ENCODE measurements at places on chromosomes 2 and 18.

DNA sequence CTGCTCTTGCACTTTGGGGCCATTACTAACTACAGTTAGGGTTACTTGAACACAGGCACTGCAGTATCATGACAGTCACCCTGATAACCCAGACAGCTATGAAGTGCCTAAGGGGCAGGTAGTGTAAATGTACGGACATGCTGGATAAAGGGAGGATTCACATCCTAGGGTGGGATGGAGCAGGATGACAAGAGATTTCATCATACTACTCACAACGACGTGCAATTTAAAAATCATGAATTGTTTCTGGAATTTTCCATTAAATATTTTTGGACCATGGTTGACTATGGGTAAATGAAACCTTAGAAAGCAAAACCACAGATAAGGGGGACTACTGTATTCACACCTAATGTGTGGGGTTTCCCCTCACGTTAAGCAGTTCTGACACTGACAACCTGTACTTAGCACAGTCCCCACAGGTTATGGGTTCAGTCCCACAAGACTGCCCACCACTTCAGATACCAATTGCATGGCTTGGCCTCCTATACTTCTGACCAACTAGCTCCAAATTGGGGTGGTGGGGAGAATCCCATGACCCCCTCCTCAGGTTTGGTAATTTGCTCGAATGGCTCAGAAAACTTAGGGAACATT, 75.8 kb downstream of the NAT8 start:
- no peak for DNase-seq

DNA sequence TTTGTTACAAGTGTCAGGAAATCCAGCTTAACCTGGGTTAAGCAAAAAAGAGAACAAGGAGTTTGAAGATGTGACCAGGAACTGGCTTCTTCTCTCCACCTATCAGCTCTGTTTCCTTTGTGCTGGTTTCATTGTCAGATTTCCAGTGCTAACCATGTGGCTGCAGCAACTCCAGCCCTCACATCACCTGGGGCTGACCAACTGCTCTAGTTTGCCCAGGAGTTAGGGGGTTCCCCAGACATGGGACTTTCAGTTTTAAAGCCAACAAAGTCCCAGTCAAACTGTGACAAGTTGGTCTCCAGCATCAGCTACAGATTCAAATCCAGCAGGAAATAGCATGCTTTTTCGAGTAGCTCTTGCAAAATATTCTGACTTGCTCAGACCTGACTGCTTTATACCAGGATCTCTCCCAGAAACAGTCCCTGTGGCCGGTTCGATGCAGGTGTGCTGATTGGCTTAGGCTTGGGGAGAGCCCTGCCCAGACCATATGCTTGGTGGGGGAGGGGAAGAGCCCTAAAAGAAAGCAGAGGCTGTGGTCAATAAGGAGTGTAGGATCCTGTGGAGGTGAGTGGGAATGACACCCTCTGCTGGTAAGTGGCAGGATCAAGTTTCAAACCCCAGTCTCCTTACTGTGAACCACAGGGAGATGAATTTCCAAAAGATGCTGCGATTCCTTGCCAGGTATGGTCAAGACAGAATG, 49.5 kb downstream of the KCNE4 start:
- DNase-seq = no peak

- peak; percentile 64 for DNase-seq
Measured at GRCh38 chr2:28359222-28360057, 33.2 kb upstream of the FOSL2 start.

DNA sequence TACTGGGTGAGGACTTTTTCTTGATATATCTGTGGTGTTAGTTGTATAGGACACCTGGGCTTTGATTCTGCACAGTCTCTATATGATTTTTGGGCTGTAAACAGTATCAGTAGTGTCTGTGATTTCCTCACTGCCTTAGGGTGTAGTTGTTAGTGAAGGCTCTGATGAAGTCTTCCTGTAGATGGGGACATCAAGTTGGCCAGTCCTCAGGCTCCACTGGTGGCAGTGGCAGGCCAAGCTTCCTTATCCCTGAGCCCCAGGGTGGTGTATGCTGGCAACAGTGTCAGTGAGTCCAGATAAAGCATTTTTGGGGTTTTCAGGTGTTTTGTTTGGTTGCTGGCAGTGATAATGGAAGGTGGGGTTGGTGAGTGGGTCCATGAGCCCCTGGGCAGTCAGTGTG, 961.4 kb downstream of the DSC3 start:
- DNase-seq = no peak

DNA sequence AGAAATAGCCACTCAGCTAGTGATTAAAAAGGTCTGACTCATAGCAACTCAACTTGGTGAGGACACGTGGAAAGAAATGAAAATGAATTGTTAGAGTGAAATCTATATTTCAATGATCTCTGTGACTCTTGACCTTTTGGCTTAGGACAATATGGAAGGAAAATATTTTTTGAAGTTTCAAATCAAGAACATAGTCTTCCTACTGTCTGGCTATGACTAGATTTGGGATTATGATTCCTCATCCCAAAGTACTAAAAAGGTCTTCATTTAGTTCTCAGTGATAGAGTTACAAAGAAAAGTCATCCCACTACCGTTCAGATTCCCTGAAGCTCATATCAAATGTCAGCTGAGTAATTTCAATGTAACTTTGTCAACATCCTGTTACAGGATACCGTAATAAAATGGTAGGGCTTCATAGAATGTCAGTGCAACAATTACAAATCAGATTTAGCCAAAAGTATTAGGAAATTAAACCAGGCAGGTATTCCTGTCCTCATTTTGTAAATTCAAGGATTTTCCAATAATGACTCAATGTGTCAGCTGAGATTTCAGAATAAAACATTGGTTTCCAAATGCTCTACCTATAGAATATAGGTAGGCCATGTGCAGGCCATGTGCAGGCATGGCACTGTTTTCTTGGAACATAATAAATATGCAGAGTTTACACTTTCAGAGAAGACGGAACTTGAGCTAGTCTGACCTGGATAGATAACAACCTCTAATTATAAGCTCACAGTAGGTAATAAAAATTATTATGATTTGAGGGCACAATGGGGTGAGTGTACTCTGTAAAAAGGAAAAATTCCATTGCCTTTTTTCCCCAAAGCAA, 36.0 kb downstream of the ANKRD29 start:
- DNase-seq = no peak

GRCh38 chr2:71614976-71615766, 161.8 kb downstream of the DYSF start:
- no peak for DNase-seq

DNA sequence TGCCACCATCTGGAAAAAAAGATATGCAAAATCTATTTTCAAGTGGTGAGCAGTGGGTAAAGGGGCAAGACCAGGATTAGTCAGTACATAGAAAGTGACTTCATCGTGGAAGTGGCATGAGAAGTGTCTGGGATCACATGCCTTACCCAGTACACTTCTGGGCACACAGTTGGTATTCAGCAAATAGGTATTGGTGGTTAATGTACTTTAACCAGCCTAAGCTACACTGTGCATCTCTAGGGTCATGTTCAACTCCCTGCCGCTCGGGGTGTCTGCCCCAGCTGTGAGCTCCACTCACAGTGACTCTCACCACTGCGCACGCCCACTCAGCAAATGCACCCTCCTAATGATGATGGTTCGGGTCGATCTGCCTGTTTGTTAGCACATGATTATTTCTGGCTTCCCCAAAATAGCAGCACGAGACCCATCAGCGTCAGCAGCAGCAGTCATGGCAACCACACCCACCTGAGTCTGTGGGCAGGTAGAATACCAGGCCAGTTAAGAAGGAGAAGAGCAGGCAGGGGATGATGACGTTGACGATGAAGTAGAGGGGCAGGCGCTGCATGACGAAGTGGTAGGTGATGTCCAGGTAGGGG, 11.1 kb downstream of the CHRNA1 start:
- no peak for DNase-seq

- no peak for DNase-seq
Measured at GRCh38 chr2:202169131-202169530, 69.3 kb downstream of the SUMO1 start.

DNA sequence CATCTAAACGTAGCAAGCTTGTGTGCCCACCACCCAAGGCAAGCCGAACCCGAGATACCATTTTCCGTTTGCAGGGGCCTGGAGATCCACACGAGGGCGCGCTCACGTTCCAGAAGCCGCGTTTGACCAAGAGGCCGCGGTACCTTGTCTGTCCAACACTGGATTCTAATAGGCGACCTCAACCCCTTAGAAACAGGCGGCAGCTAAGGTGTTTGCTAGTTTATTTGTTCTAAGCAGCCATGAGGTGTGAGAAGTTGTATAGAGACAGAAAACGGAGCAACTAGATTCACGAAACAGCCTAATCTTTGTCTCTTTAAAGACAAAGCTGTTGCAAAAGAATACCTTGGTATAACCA, 4.2 kb downstream of the HOXD11 start:
- no peak for DNase-seq

GRCh38 chr18:61988100-61988499, 95.3 kb upstream of the RNF152 start:
- no peak for DNase-seq

DNA sequence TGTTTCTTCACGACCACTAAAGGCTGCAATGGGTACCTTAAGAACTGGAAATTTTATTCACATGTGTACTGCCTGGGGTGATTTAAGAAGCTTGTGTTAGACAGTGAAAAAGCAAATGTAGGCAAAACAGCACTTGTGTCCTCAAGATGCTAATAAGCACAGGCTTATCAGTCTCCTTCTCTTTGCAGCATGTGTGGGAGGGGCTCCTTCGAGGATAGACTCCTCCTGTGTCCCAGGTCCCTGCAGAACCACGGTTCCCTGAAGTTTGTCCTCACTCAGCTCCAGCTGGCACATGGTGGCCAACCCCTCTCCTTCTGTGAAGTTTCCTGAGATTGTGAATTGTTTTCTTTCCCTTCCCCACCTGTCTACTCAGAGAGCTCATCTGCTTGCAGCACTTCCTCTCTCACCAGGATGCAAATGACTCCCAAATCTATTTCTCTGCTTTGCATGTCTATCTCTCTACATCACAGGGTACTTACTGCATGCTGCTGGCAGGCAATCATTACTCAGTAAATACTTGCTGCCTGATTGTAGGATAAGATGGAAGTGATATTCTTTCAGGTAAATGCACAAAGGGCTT, 589.6 kb upstream of the KLHL29 start:
- DNase-seq = no peak

- DNase-seq = no peak
Measured at GRCh38 chr18:75931079-75931478, 503.6 kb upstream of the SMIM21 start.

DNA sequence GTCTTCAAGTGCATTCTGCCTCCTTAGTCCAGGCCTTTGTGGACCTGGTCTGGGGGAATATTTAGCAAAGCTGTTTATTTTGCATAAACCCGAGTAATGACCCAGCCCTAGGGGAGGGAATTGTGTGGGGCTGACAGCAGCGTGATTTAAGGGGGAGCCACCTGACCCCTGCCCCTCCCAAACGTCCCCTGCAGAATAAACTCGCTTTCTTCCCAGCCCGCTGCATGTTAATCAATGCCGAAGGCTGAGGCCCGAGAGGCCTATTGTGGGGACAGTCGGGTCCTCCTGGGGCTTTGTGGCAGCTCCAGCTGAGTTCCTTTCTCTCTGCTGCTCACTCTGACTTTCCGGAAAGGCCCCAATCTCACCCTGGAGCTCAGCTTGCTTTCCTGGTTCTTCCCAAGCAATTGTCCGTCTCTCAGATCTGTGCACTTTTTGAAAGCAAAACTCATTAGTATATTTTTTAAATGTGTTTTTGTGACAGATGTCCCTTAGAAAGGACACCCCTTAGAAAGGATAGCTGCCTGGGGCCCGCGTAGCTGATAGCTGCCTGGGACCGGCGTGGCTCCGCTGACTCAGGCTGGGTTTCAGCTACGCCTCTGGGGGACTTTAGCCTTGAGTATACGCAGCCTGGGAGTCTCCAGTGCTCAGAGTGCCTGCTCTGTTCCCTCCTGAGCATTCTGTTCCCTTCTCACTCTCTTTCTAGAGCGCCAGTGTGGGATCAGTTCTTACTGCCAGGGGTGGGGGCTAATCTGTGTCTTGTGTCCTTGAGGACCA, 158.3 kb downstream of the GLI2 start:
- no peak for DNase-seq

DNA sequence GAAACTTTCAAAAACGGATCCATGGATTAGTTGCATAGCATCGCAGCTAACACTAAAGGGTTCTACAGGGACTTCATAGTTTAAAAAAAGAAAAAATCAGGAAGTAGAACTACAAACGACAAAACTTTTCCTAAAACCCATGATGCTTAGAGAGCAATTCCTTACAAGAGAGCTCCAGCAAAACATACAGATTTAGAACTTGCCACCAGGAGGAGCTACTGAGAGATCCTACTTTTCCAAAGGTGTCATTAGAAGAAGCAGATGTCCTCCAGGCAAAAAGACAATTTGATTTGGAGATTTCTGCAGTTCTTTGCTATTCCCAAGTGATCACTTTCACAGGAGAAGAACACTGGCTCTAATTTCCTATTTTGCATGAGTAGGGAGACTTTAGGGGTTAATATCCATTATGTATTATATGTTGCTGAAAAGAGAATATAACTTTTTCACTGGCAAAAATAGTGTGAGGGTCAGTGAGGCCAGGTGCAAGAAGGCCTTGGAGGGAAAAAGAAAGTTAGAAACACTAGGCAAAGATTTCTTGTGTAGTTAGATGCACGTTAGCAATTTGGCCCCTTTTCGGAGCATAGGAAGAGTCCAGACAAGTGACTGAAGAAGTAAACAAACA, 436.2 kb downstream of the SUCLG1 start:
- DNase-seq = no peak

DNA sequence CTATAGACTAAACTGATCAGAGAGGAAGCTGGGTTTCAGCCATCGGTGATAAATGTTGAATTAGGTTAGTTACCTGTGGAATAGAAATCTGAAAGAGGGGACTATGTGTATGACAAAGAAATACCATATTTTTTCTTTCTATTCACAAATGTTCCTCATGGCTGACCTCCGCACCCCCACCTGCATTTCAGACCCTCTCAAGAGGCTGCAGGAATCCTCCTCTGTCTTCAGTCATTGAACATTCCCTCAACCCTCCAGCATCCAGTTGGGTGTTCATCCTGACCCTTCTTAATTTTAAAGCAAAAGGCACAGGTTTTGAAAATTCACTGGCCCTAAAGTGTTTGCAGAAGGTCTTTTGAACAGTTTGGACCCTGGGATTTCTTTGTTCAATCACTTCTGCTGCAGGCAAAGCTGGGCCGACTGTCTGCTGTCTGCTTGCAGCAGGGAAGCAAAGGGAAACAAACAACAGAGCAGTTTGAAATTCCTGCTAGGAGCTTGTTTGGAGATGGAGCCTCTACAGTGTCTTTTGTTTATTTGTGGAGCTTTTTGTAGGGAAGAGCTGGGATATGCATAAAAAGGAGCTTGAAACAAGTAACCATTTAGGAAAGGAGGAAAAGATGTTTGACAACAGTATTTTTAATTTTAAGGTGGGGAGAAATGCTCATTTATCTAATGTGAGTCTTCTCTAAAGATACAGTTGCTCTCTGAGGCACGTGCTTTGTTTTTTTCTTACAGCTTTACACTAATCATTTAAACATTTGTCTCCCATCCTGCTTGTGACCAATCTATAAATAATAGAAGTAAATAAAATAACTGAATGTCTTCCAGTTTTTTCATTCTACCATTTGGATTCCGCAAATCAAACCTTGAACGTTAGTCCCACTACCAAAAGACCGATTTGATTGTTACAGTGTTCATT, 213.3 kb upstream of the MMADHC start:
- no peak for DNase-seq

All from stimulated activated CD4-positive, alpha-beta T cell treated with anti-CD3 and anti-CD28 coated beads, TNF-alpha, amount 100 ng/mL, for 48 hours (primary cell).